ENCODE measurements at places on chromosomes 4 and X.
A peak's percentile ranks its signal among the peaks of the same experiment; 100 is the strongest.

DNA sequence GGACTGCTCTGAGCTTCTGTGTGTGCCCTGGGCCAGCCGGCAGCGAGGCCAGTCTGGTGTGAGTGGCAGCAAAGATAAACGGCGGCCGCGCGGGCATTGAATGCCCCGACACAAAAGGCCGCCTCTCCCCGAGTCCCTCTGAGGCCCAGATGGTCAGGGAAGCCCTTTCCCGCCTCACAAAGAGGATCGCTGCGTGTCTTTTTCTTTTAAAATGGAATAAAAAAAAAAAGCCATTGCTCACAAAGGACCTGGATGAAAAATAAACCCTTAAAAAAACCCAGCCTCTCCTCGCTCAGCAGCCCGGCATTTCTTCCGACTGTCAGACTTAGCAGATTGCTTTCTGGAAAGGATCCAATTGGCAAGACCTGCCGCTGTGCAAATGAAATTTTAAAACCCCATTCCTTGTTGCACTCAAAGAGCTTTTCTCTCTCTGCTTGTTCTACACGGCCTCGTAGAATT lies 578.7 kb downstream of the BCOR start:
- no peak for DNase-seq

DNA sequence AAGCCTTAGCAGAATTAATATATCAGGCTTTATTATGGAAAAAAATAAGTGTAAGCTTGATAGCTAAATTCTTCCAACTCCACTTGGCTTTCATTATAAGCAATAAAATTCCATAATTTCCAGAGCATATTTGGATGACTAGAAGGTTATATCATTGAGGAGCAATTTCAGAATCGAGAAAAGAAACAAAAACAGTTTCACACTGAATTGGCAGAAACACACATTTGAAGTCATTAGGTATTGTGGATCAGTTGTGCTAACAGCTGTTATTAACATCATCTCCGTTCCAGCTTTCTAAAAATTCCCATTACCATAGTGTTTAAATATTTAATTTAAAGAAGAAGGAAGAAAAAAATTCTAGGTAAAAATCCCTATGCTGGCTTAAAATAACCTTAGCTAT lies 92.6 kb downstream of the ANTXR2 start:
- DNase-seq = no peak

DNA sequence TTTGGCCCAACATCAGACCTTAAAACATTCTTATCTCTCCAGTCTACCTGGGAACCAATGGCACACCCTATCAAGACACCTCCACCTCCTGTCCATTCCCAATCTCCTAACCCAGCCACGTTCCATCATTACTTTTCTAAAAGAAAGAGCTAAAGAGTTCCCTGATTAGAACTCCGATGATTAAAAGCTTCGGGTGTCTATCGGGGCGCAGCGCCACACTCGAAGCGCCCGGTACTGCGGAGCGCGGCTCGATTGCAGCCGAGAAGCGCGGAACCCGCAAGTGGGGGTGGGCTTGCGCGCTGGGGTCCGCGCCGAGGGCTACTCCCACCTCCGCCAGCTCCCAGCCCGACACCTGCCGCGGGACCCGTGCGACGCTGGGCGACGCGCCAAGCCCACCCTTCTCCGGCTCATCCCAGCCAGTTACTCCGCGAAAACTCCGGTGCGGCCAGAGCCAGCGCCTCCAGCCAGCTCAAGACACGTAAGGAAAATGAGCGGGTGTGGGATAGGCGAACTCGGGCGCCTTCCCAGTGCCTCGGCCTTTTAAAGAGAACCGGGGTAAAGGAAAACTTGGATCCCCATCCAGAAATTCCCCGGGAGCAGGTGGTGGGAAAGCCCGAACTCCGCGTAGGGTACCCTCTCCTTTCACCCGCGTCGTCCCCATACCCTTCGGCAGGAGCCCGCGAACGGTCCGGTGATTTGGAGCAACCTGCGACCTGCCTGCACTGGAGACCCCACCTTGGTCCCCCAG lies 593 bp downstream of the NPY1R start:
- peak; percentile 4 for DNase-seq

DNA sequence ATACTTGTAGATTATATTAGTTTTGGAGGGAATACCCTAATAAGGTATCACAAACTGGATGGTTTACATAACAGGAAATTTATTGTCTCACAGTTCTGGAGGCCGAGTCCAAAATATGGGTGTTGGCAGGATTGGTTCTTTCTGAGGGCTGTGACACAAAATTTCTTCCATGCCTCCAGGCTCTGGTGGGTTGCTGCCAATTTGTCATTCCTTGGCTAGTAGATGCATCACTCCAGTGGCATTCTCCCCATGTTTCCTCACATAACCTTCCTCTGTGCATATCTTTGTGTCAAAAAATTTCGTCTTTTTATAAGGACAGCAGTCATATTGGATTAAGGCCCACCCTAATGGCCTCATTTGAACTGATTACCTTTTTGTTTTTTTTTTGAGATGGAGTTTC lies 49.3 kb downstream of the APELA start:
- DNase-seq = no peak

- DNase-seq = no peak
Observed at GRCh38 chr4:20026456-20026855, 225.2 kb upstream of the SLIT2 start.

DNA sequence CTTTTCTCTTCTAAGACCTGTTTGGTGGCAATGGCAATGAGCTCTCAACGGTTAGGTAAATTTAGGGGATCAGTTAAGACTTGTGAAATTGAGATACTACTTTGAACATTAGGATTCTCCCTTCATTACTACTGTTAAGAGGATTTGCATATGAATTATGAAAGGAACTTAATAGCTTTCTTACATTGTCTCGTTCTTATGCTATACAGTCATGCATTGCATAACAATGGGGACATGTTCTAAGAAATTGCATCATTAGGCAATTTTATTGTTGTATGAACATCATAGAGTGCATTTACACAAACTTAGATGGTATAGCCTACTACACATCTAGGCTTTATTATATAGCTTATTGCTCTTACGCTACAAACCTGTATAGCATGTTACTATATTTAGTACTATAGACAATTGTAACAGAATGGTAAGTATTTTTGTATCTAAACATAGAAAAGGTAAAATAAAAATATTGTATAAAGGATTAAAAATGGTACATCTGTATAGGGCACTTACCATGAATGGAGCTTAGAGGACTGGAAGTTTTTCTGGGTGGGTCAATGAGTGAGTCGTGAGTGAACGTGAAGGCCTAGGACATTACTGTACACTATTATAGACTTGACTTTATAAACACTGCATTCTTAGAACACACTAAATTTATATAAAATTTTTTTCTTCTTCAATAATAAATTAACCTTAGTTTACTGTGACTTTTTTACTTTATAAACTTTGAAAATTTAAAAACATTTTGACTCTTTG lies 62.5 kb downstream of the PAQR3 start:
- DNase-seq = no peak

DNA sequence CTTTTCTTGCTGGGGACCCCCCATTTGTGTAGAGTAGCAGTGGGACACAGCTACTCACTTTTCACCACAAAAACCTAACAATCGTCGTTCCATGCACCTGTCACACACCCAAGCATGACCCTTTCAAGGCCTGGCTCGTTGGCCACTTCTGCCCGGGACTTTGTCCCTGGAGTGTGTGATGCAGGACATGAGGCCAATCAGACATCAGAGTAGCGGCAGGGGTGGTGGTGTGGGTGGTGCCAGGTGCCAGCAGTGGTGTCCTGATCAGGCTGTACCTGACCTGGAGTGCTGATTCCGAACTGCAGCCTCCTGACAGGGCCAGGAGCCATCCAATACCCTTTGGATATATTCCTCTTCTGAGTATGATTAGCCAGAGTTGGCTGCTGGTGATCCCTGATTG lies 23.1 kb upstream of the PROM1 start:
- DNase-seq = no peak

DNA sequence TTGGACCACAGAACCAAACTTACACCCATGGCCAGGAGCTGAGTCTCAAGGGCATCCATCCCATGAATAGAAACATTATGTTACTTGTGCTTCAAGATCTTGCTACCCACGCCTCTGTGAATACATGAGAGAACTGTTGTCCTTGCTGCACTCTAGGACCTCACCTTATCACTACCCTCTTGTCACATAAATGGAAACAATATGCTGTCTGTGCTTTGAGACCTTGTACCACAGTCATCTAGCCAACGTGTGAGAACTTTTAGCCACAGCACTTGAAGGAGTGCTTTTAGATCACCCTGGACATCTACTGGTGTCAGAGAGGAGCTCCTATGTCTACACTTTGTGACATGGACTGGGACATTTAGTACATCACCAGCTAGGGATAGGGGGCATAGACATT lies 30.7 kb upstream of the HUWE1 start:
- no peak for DNase-seq

GRCh38 chr4:131348263-131348662 lies 1800.8 kb upstream of the PCDH10 start:
- DNase-seq = no peak

GRCh38 chr4:83855044-83855443 lies 319.1 kb downstream of the GPAT3 start:
- no peak for DNase-seq

DNA sequence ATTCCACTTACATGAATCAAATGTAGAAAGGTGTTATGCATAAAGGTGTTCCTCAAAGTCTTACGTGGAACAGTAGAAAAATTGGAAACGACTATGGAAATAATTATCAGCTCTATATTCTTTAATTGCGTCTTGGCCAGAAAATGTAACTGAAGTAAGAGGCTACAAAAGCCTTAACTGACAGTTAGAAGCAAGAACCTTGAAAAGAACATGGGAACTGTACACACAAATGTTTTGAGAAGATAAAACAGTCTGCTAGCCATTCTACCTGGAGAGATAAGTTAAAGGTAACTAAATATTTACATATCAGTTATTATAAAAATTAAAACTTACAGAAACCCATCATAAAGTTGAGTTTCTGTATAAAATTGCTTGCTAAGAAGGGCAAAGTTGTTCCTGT lies 172.0 kb upstream of the FTHL17 start:
- DNase-seq = no peak

DNA sequence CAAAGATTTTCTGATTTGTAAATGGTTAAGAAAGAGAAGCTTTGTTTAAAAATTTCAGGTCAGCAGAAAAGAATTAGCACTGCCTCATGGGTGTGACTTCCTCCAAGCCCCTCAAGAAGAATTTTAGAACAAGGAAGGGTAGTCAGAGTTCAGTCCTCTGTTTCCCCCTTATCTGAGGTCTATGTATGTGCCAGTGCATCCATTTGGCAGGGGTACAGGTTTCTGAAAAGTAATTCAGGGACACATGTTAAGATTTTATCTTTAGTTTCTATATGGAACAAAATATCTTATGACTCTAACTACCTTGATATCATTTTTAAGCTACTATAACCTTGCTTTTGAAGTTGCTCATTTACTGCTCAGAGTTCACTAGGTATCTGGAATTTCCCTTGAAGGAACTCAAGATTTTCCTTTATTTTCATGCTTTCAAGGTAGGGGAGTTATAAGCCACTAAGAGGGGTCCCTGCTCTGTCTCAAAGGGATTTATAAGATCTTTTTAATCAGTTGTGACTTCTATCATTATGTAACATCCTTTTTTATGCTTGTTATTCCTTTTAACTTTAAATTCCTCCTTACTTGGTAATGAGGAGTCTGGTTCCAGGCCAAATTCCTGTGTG lies 24.4 kb upstream of the PLK4 start:
- DNase-seq = no peak

GRCh38 chrX:132119821-132120515 lies 7.9 kb downstream of the FRMD7 start:
- no peak for DNase-seq

GRCh38 chr4:59127743-59128142 lies 2017.6 kb upstream of the IGFBP7 start:
- DNase-seq = no peak

GRCh38 chr4:146638786-146639505 lies at the start of gene POU4F2:
TSS of gene POU4F2 (plus strand) at chr4:146638893. CDS start at chr4:146639141, 248 bp downstream.
- DNase-seq = peak; percentile 44

- no peak for DNase-seq
Observed at GRCh38 chrX:49111791-49112190, 11.7 kb downstream of the GPKOW start.

DNA sequence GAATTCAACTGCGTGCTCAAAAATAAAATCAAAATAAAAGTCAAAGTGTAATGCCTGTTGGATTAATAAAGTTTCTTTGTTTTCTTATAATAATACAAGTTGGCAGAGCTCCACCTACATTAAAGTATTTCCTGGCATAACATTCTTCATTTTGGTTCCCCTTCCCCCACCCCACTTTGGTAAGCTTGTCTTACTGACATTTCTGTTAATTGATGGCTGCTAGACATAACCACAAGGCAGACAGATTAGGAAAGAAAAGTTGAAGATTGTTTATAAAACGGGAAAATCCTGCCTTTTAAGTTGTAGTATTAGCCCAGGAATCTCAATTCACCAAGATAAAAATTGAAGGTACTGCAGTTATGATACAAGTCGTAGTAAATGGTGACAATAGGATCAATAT lies 246.5 kb upstream of the RPS6KA3 start:
- DNase-seq = no peak

DNA sequence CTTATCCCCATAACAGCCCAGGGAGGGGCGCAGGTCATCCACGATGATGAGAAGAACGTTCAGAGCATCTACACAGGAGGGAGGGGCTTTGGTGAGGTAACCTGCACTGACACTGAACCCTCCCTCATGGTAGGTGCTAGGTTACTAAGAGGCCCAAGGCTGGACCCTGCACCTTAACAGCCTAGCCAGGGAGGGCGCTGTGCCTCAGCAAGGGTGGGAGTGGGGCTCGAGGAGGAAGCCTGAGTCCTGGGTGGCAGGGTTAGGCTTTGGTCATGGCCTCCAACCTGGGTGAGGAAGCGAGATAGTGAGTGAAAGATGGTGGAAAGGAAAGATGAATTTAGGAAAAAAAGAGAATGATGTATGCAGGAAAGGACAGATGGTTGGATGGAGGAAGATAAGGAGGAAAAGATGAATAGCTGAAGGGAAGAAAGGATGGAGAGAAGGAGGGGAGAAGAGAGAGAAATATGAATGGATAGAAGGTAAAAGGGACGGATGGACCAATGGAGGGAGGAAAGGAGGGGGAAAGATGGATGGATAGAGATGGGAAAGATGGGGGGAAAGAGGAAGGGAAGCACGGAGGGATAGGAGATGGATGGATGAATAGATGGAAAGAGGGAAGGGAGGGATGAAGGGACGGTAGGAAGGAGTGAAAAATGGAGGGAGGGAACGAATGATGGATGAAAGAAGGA lies 736 bp downstream of the IDS start:
- peak; percentile 81 for DNase-seq

GRCh38 chrX:47623540-47624027 lies 3.9 kb upstream of the SYN1 start:
- peak; percentile 58 for DNase-seq
